ENCODE measurements at places on chromosomes 4 and X. TPM values are rescaled to one million over a fixed set of nuclear protein-coding genes. Genes with fewer than 3 reads are reported as not detected.

The THAP9 gene
- 7.2 TPM for total RNA-seq

The SLC25A6 gene
- 408 TPM for total RNA-seq

DNA sequence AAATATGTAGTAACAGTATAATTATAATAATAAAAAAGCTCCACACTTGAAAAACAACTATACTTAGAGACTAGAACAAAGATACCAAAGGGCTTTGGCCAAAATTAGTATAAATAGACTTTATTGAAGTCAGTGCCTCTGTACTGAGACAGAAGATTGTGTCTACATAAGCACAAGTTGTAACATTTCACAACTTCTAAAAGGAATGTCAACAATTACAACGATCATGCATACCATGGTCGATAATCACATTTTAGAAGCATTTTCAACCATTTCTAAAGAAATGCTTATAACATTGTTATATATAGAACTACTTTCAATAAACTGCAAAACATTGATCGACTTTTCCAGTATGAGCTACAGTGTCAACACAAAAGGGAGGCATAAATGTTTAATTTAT lies 57.0 kb downstream of the DHX15 start:
- H3K4me3 ChIP-seq: no peak overlapping the region
- peaks cover 12% of the 10 kb centered on the region for H3K4me1 ChIP-seq
- no peak overlapping the region for H3K27ac ChIP-seq
- ATAC-seq: no peak

DNA sequence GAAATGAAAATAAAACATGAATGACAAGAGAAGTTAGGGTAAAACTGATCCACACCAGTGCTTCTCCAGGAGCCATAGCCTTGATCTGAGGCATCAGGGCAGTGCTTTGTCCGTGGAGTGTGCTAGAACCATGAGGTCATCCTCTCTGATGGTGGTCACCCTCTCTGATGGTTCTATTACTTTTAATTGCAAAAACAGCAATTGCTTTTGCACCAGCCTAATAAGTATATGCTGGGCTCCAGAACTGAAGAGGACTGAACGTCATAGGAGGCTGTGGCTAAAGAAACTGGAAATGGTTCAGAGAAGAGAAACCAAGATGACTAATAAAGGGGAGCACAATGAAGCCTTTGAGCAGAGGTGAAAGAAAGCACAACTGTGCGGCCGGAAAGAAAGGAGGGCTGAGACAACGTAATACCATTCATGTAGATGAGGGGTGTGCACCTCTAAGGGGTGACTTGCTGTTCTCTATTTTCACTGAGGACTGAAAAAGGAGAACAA lies 17.0 kb upstream of the TMEM154 start:
- peaks cover 3% of the 10 kb centered on the region for H3K27me3 ChIP-seq
- no peak overlapping the region for H3K4me3 ChIP-seq
- H3K27ac ChIP-seq: no peak overlapping the region
- H3K36me3 ChIP-seq: no peaks in the 10 kb centered on the region
- no peaks in the 10 kb centered on the region for H3K4me1 ChIP-seq

- H3K4me1 ChIP-seq: no peaks in the 10 kb centered on the region
- no peak overlapping the region for H3K4me3 ChIP-seq
- H3K27me3 ChIP-seq: no peaks in the 10 kb centered on the region
- ATAC-seq: no peak
- H3K27ac ChIP-seq: no peak overlapping the region
These were observed 42.2 kb downstream of the TLL1 start for GRCh38 chr4:165915215-165915614.

- no peak for ATAC-seq
- no peak overlapping the region for H3K27ac ChIP-seq
- no peaks in the 10 kb centered on the region for H3K27me3 ChIP-seq
- no peaks in the 10 kb centered on the region for H3K36me3 ChIP-seq
- no peaks in the 10 kb centered on the region for H3K4me1 ChIP-seq
These were observed 405.9 kb upstream of the PITX2 start for GRCh38 chr4:111028795-111029194.

GRCh38 chrX:55107262-55107661 lies 18.4 kb downstream of the PAGE2 start:
- H3K36me3 ChIP-seq: no peaks in the 10 kb centered on the region
- ATAC-seq: no peak
- H3K27ac ChIP-seq: no peak overlapping the region
- no peaks in the 10 kb centered on the region for H3K4me1 ChIP-seq
- H3K4me3 ChIP-seq: no peak overlapping the region

Measured in gastroesophageal sphincter (tissue), 4 donors.